ENCODE measurements at places on chromosomes 7 and 10.

DNA sequence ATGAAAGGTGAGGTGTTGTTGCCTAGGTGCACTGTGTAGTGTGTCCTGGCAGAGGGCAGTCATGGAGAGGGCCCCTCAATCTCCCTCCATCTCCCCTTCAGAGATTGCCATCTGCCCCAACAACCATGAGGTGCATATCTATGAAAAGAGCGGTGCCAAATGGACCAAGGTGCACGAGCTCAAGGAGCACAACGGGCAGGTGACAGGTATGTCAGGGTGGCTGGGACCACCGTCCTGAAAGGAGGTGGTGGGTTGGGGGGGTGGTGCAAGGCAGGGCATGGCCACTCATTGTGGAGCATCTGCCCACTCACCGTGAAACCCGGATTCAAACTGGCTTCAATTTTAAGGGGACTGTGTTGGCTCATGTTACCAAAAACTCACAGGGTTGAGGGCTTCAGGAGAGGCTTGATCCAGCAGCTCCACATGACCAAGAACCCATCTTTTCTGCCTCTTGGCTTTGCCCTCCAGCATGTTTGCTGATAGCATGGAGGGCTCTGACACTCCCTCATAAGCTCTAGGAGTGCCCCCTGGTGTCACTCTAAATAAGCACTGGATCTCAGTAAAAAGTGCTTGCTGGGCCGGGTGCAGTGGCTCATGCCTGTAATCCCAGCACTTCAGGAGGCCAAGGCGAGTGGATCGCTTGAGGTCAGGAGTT lies 12.2 kb downstream of the ARPC1B start:
- DNase-seq, result no peak

DNA sequence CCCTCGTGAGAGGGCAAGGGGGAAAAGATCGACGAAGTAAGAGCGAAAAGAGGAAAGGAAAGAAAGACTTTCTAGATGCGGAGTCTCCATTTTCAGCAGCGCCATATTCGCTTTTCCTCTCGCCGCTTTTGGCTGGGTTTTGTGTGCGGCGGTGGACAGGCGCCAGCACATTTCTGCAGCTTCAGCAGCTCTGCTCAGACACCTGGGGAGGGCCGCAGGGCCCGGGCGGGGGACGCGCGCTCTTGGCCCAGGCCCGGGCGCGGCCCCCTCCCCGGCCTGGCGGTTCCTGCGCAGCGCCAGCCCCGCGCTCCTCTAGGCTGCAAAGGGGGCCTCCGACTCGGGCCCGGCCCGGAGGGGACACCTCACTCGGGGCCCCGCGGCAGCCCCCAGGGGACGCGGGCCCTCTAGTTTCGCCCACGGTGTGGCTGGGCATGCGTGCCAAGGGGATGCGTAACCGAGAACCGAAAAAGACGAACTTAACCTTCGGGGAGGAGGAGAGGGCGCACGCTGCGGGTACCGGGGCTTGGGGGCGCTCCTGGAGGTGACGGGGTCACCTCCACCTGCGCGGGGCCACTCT lies 34.5 kb upstream of the EBLN1 start:
- no peak for DNase-seq

DNA sequence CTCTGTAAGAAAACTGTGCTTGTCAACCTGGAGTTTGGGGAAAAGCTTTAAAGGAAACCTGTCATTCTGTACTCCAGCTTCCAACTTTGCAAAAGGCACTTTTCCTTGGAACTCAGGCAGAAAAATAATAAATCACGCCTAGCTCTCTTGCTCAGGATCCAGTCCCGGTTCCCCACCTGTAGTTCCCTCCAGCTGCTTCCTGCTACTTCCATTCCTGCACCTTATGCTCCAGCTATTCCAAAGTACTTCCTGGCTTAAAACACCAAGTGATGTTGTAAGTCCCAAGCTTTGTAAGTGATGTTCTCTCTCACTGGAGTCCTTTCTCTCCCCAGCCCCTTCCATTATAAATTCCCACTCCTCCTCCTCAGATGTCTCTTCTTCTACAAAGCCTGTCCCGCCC lies 98.6 kb downstream of the GRM8 start:
- no peak for DNase-seq

- DNase-seq, result no peak
Observed at GRCh38 chr7:101952355-101953247, 135.2 kb downstream of the CUX1 start.

- no peak for DNase-seq
Observed at GRCh38 chr10:33550811-33551210, 216.3 kb upstream of the NRP1 start.

DNA sequence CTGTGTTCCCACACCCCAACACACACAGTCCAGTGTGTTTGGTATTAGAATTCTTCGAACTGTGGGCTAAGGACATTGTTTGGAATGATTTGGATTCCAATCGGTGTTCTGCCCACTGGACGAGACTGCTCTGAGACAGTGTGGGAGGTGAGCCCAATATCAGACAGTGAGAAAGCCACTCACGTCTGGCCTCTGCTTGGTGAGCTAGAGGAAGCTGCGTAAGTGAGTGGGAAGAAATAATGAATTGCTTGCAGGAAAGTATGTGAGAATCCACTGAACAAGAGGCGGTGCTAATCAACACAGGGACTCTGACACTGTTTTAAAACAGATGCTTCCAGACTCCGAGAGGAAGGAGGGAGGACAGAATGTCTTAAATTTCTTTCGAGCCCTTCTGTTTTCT lies 675.0 kb upstream of the ANKRD30A start:
- DNase-seq, result no peak

- DNase-seq, result no peak
Observed at GRCh38 chr7:146736446-146737190, 620.0 kb downstream of the CNTNAP2 start.

GRCh38 chr10:47037654-47038425 lies 126.6 kb downstream of the PTPN20 start:
- no peak for DNase-seq

- no peak for DNase-seq
Observed at GRCh38 chr10:90318659-90319058, 539.2 kb downstream of the HTR7 start.

DNA sequence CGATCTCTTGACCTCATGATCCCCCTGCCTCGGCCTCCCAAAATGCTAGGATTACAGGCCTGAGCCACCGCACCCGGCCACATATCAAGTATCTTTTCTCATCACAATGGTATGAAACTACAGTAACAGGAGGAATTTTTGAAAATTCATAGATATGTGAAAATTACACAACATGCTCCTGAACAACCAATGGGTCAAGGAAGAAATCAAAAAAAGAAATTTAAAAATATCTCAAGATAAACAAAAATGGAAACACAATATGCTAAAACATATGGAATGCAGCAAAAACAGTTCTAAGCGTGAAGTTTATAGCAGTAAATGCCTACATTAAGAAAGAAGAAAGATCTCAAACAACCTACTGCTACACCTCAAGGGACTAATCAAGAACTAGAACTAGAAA lies 59.8 kb upstream of the ADAM12 start:
- no peak for DNase-seq

GRCh38 chr7:98222533-98223195 lies 11.4 kb downstream of the BHLHA15 start:
- no peak for DNase-seq

- no peak for DNase-seq
Observed at GRCh38 chr10:132350391-132350790, 18.4 kb downstream of the LRRC27 start.

DNA sequence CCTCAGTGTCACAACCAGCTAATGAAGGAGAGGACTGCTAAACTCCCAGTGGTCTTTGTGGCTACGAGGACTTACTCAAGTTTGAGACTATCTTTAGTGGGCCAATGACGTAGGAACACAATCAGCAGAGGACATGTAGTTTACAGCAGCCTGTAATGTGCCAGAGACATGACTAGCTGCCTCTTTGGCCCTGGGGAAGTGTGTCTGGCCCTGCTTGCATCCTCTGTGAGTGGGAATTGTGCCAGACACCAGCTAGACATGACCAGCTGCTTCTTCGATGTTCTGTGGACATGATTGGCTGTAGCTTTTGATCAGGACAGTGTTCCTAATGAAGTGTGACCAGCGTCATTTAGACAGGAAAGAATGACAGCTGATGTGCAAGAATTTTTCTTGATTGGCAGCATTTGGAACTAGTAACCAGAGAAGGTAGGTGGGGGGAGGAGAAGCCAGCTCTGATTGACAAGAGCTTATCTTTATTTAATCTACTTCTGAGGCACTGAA lies 141.7 kb downstream of the AUTS2 start:
- no peak for DNase-seq

DNA sequence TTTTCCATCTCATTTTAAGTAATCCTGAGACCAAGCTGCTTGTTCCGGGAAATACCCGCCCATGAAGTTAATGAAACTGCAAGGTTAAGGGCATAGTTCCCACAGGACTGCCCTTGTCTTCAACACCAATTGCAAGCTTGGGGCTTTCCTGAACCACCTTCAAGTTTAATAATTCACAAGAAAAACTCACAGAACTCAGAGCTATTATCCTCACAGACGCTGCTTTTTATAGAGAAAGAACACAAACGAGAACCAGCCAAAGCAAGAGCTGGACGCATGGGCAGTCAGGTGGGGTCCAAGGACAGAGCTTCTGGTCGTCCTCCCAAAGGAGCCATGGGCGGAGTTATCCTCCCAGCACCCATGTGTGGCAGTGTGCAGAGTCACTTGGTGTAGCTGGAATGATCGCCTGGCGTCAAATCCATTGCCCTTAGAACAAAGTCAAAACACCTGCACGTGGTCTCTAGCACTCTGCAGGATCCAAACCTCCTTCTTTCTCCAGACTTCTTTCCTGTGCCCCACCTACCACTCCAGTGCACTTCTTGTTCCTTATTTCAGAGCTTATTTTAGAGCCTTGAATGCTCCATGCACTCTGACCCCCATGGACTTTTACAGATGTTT lies 56.7 kb downstream of the SNX10 start:
- no peak for DNase-seq

GRCh38 chr7:47482013-47482875 lies 99.7 kb downstream of the TNS3 start:
- no peak for DNase-seq

DNA sequence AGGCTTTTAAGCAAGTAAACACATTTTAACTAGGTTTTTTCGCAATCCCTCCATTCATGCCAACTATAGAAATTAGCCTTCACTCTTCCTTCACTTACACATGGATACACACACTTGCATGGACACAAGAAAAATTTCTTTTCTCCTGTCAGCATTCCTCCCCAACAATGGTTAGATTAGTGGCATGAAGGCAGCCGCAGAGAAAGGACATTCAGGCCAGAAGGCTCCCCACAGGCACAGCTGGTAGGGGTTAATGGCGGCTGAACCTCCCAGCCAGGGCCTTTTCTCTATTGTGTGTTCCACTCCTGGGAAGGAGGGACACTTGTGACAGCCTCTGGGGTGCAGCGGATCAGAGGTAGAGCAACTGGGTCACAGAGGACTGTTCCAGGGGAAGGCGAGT lies 255.0 kb upstream of the SP8 start:
- DNase-seq, result no peak

GRCh38 chr10:131274883-131275282 lies 36.6 kb downstream of the TCERG1L start:
- no peak for DNase-seq

DNA sequence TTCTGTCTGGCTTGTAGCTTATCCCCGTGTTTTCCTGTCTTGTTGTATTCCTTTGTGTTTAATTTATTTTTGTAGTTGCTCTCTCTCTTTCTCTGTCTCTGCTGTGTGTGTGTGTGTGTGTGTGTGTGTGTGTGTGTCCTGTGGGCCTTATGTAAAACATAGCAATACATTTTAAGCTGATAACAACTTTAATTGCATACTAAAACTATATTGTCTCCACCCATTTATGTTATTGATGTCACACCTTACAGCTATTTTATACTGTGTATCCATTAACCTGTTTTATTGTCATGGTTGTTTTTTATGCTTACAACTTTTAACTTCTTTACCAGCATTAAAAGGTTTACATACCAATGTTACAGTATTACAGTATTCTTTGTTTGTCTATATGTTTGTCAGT lies 293.6 kb downstream of the SUGCT start:
- no peak for DNase-seq

DNA sequence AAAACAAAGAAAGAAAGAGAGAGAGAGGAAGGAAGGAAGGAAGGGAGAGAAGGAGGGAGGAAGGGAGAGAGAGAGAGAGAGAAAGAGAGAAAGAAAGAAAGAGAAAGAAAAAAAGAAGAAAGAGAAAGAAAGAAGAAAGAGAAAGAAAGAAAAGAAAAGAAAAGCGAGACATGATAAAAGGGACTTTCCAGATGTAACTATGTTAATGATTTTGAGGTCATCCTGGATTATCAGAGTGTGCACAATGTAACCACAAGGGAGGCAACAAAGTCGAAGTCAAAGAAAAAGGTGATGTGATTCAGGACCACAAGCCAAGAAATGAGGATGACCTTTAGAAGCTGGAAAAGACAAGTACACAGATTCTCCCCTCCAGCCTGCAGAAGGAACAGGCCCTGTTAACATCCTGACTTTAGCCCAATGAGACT lies 48.9 kb upstream of the PAX2 start:
- DNase-seq, result no peak

DNA sequence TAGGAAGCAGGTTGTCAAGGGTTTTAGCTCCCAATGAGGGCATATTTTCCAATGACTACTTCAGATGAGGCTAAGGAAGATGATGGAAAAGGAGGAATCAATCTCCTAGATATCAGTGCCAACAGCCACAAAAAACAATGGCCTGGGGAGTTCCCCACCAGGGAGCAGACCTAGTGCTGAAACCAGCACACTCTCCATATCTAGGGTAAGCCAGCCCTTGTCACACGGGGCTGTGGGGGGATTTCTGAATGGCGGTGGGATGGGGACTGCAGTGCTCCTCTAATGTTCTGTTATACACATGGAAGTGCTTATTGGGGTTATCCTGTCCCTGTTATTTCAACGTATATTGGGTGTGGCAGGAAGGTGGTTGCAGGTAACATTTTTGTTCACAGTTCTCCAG lies 18.5 kb downstream of the EPC1 start:
- no peak for DNase-seq

DNA sequence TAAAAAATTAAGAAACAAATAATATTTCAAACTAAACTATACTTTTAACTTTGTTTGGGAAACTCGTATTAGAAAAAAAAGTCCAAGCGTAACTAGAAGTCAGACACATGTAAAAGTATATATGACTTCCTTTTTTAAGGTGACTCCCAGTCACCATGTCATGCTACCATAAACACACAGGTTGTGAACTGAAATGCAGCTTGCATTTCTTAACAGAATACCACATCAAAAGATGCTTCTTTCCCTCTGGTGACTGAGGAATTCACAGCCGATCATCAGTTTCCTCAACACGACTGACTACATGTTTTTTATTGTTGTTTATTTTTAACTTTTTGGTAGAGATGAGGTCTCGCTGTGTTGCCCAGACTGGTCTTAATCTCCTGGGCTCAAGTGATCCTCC lies 445.0 kb downstream of the PARD3 start:
- DNase-seq, result no peak

DNA sequence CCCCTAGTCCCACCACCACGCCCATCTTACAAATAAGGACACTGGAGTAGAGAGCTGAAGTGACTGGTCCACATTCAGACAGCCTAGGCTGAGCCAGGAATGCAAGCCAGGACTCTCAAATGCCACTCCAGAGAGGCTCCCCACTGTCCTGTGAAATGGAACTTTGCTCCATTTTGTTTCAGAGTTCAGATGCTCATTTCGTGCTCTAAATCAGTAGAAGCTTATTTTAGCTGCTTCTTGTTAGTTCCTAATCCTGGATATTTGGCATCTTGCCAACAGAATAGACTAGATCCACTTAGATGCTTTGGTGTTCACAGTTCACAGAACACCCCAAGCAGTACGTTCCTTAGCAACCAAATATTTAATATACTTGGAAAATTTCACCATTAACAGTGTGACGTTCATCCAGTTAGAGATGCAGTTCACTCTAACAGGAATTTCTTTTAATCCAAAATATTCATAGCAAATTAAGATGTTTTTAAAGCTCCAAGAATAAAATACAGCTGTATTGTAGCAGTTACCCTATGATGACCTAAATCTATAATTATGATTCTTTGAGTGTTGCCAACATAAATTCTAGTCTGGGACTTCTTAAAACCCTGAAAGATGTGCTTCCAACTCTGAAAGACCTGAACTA lies 7.3 kb downstream of the MMP21 start:
- DNase-seq, result no peak

Data from esophagus squamous epithelium (tissue), 5 donors.